ENCODE measurements at places on chromosomes 3 and 15. TPM values are rescaled to one million over a fixed set of nuclear protein-coding genes. Genes with fewer than 3 reads are reported as not detected.

PDCD6IP gene
- total RNA-seq = 151 TPM

DNA sequence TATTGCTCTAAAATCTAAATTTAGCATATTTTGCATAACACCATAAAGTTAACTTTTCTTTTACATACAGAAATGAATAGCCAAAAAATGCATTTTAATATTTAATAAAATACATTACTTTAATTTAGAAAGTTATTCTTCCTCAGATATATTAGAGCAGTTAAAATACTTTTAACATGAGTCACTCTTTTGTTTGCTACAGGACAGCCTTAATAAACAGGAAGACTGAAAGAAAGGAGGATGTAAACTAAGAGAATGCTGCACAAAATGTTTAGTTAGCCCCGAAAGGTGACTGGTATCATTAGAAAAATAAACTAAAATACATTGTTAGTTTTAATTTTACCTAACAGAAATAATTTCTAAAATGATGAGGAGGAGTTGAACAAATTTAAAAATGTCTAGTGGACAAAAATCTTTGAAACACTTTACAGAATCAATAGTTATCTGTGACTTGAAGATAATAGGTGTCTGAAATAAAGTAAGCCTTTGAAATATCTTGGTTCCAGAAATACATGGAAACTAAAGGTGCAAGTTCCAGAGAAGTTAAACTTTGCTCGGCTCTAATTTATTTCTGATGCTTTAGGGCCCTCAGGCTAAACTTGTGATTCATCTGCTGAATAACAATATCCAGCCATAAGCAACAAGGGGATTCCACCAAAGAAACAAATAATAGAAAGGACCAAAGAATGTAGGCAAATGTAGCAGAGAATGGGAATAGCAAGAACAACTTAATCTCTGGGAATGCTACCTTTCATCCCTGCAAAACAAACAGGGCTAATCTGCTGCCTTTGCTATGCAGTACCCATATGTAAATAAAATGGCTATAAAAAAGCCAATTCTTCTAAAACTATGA, 138.3 kb upstream of the UBP1 start:
- no peak for DNase-seq

DNA sequence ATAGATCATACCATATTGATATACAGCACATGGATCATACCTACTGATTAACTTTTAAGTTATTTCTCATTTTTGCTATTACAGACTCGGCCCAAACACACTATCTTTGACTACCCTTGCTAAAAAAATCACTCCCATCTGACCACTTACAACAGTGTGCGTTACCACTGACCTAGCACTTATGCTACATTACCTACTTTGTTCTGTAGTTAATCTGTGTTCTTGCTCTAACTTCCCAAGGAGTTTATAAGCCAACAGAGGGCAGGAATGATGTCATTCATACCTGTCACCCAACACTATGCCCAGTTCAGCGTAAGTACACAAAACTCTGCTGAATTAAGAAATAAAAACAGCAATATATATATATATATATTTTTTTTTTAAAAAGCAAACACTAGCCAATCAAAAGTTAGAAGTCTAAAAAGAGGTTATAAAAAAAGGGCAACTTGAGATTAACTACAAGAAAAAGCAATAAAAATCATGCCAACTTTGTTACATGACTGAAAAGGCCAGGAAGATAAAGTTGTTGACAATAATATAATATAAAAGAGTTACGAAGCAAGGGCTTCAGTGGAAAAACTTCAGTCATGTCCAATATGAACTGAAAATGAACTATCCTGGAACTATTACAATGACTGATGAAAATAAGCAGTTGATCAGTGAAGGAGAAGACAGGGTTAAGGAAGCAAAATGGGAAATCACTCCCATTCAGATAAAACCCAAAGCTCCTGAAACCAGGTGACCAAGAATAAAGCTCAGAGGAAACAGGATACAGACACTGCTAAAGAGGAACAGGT, 33.6 kb downstream of the EDC3 start:
- no peak for DNase-seq

DNA sequence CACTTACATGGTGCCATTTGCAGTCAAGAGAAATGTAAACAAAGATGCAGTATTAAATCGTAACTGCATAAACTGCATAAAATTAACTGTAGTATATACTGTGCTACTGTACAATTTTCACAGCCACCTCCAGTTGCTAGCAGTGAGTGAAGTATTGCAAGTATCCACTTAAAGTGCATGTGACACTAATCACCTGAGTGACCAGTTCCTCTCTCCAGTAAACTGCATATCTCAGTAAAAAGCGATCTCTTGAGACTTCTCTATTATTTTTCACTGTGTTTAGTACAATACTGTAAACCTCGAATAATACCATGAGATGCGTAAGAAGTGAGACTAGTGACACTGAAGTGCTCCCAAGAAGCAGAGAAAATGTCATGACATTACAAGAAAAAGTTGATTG, 111.7 kb upstream of the PLXND1 start:
- no peak for DNase-seq

HMG20A gene
- 46.8 TPM for total RNA-seq

DNA sequence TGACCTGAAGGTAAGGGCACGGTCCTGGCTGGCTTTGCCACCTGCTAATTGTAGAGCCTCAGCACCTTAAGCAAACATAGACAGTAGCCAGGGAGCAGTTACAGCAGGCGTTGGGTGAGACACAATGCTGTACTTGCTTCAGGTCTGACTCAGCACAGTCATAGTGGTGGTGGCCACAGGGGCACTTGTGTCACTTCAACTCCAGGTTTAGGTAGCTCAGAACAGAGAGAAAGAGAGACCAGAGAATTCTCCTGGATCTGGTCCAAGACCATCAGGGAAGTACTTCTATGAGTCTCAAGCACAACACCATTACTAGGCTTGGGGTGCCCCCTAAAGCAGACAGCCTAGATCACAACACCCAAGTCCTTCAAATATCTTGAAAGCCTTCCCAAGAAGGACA, 204.4 kb downstream of the OTOL1 start:
- DNase-seq = no peak

- no peak for DNase-seq
Measured at GRCh38 chr3:37256447-37256846, 82.1 kb upstream of the LRRFIP2 start.

RARB gene
- total RNA-seq = 13.5 TPM

KNG1 gene
- total RNA-seq = not detected

GRCh38 chr3:157077565-157077991, 82.4 kb downstream of the CCNL1 start:
- DNase-seq = no peak

DNA sequence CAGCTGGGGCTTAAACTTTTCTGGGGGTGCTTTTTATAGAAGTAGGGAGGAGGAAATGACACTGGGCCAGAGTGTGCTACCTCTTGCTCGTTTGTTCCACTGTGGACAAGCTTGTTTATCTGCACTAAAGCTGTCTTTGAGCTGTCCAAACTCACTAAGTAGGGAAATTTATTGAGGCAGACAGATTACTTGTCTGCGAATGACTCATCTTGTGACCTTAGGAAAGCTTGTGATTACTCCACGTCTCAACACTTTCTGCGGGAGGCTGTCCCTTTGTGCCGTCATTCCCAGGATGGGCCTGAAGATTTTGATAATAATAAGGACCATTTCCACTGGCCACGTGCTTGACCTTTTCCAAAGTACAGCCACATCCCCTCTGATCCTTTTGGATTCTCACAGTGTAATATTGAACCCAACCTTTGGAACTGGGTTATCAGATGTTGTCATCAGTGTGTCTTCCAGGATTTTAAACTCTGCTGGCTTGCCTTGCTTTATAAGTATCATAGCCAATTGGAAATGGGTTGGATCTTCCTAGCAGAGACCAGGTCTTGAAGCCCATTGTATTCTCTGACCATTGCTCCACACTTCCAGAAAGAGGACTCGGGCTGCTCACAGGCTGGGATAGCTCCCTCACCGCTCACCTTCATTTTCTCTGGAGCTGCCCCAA, 84.7 kb downstream of the AGBL1 start:
- peak; percentile 33 for DNase-seq

PLA2G4E gene
- not detected for total RNA-seq

SPINK8 gene
- total RNA-seq = not detected

- no peak for DNase-seq
Measured at GRCh38 chr3:115332998-115333397, 185.9 kb upstream of the ZBTB20 start.

RYR3 gene
- 4.4 TPM for total RNA-seq

- no peak for DNase-seq
Measured at GRCh38 chr3:48016301-48016973, at the start of gene MAP4. Gene MAP4 (minus strand): TSS chr3:48016416. CDS start chr3:47998860, 17,556 bp downstream.

- no peak for DNase-seq
Measured at GRCh38 chr3:16334909-16335308, 69.9 kb downstream of the OXNAD1 start.

FMN1 gene
- total RNA-seq = 15.1 TPM

APBA2 gene
- 5.4 TPM for total RNA-seq

- DNase-seq = no peak
Measured at GRCh38 chr3:56370991-56371775, 97.1 kb downstream of the ERC2 start.

GRCh38 chr3:152352554-152352953, 83.8 kb downstream of the MBNL1 start:
- DNase-seq = no peak

ITIH1 gene
- total RNA-seq = 4.1 TPM

GP5 gene
- total RNA-seq = not detected

GRCh38 chr15:40554161-40554525, 10.7 kb downstream of the CCDC32 start:
- no peak for DNase-seq

GRCh38 chr3:100761211-100761942, 52.1 kb downstream of the TFG start:
- DNase-seq = no peak

P2RY12 gene
- 8.4 TPM for total RNA-seq

DNA sequence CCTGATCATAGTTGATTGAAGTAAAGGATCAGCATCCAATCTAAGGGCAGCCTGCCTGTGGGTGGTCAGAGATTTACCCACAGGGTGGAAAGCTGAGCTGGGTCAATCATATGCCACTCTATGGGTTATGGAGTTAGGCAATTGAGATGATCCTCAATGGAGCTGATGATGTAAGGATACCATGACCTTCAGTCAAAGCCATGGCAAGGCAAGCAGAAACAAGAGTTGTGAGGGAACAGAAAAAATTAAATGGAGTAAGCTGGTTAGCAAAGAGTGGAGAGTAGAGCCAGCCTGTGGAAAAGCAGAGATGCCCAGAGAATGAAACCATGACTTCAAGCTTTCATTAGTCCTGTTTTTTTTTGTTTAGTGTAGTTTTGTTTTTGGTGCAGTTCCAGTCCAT, 5.7 kb upstream of the IQGAP1 start:
- DNase-seq = no peak

MKRN2OS gene
- not detected for total RNA-seq

DNA sequence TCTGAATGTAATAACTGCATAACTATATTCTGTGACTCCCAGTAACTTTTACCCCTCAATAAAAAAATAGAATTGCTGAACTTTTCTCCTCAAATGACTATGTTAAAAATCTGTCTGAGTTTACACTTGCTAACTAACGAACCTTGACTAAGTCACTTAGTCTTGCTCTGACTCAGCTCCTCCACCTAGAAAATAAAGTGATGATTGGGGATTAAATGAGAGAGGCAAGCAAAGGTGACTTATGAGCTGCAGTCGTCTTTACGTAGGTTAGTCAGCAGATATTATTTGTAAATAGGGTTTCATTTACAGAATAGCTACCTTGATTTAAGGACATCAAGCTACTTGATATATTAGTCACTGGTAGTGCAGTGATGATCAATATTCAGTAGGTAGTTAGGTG, 476.9 kb downstream of the MECOM start:
- DNase-seq = no peak

MST1R gene
- 2.4 TPM for total RNA-seq

GRCh38 chr15:52172869-52173268, 18.3 kb downstream of the GNB5 start:
- DNase-seq = no peak

SLC2A2 gene
- total RNA-seq = not detected

DNA sequence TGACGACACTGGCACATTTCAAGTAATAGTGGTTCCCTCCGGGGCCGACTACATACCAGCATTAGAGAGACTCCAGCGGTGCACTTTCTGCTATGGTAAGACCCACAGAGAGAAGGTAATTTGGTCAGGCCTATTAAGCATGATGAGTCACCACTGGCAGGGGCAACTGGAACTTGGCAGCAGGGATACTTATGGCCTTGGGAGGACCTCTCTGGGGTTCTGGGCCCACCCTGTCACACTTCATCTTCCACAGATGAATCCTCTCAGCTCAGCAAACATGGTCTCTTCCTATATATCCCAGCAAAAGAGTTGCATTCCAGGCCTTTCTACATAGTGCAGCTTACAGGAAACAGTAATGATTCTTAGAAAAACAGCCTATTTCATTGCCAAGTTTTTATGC, 88.0 kb downstream of the PIK3R4 start:
- DNase-seq = no peak
